ENCODE measurements at places on chromosomes 5 and 9.

DNA sequence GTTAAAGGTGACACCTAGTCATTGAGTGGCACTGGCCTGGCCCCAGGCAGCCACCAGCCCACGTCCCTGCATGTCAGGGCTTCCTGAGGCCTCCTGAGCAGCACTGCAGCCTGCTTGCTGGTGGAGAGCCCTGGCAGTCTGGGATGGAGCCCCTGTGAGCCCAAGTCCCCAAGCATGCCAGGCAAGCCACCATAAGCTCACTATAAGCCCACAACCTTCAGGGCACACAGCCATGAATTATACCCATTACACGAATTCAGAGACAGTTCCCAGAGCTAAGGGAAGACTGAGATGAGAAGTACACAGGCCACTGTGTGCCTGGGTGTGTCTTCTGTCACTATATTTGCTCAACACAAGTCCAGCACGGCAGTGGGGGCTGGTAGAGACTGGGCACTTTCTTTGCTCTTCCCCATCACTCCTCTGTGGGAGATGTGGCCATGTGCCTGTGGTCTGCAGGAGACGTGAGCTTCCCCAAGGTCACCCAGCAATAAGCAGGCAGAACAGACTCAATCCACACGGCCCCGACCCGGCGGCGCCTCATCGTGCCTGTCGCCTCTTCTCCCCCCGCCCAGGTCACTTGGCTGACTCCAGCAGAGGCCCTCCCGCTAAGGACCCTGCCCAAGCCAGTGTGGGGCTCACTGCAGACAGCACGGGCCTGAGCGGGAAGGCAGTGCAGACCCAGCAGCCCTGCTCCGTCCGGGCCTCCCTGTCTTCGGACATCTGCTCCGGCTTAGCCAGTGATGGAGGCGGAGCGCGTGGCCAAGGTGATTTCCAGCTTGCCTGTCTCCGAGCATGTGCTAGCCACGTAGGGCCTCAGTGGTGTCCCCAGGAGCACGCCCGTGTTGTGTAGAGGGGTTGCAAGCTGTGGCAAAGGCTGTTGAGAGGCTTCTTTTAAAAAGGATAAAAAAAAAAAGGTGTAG lies 114.8 kb downstream of the WNK2 start:
- no peak for DNase-seq

GRCh38 chr5:31573494-31574142 lies 41.5 kb downstream of the C5orf22 start:
- no peak for DNase-seq

- DNase-seq, result no peak
Observed at GRCh38 chr5:80822640-80823039, 137.5 kb upstream of the RASGRF2 start.

DNA sequence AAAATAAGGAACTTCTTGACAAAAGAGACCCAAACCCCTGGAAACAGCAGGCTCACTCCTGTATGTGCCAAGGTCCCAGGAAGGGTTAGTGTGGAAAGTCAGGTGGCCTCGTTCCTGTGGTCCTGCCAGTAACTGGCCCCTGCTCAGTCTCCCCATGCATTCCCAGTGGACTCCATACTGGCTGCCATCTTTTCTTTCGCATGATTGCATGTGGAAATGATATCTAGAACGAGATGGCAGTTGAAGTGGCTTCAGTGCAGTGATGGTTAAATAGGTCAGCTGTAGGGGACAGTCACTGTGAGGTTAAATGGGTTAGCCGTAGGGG lies 30.4 kb downstream of the AHRR start:
- no peak for DNase-seq

DNA sequence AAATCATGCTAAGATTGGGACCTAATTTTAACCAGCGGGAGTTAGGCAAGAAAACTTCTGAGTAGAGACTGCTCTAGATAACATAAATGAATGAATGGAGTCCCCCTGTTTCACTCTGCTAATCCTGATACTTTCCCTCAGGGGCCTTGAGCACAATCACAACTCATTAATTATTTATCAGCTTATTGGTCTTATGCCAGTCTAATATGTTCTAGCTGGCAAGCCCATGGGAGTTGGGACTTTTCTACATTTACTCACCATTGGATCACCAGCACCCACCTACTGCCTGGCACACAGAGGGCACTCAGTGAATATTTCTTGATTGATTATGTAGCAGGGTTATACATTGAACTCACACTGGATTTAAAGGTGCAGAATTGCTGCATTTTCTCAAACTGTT lies 13.5 kb upstream of the TMED7 start:
- DNase-seq, result no peak

DNA sequence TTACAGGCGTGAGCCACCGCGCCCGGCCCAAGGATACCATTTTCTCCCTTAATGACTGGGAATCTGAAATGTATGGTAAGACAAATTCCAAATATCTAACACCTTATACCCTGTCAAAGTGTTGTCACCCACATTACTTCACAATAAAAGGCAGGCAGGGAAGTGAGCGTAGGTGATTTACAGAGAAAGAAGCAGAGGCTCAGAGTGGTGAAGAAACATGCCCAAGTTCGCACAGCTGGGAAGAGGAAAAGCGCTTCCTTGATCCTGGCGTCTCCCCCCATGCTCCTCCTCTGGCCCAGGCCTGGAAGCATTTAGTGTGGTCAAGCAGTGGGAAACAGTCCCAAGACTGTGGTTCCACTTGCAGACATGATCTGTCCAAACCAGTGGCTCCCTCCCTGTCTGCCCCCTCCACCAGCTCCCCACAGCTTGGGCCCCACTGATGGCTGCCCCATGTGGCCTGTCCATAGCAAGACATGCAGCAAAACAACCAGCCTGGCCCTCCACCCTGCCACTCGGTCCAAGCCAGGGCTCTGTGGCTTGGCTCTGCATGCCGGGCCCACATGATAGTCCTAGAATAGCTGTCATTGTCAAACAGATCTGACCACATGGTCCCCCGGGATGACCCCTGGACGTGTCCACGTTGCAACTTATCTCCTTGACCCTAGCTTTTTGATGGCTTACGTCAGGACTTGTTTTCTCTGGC lies 107.2 kb downstream of the TTLL11 start:
- no peak for DNase-seq

- peak; percentile 38 for DNase-seq
Observed at GRCh38 chr9:35232867-35233544, 71.2 kb downstream of the UNC13B start.

GRCh38 chr5:180792287-180792964 lies 10.2 kb downstream of the MGAT1 start:
- no peak for DNase-seq

GRCh38 chr5:132176521-132176945 lies 51.1 kb downstream of the P4HA2 start:
- no peak for DNase-seq

GRCh38 chr5:173532689-173533250 lies 83.7 kb downstream of the BOD1 start:
- no peak for DNase-seq

- DNase-seq, result no peak
Observed at GRCh38 chr5:89397096-89397495, 514.1 kb upstream of the MEF2C start.

- DNase-seq, result no peak
Observed at GRCh38 chr5:109743770-109744212, 54.1 kb downstream of the MAN2A1 start.

DNA sequence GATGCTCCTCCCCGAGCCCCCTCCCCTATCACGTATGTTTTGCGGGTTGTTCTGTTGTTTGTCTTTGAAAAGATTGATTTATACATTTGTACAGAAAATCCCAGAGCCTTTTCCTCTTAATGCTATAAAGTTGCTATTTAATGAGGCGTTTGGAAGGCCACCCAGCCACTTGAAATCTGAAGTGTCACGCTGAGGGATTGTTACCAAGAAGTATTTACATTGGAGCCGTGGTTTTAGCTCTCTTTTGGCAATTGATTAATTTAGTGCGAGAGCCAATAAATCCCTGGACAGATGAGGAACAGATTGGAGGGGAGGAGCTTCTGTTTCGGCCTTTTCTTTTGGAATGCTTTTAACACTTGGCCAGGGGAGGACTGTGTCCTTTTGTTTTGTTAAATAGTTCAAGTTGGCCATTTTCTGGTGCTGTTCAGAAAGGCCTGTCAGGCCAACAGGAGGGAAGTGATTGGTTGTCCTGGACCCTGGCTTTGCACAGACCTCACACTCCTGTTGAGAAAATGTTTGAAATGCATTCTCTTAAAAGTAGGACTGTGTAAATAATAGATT lies 250.2 kb downstream of the PDZD2 start:
- no peak for DNase-seq

GRCh38 chr5:2258861-2259260 lies 376.1 kb upstream of the IRX4 start:
- no peak for DNase-seq

- DNase-seq, result no peak
Observed at GRCh38 chr9:125913551-125913950, 166.4 kb downstream of the PBX3 start.

DNA sequence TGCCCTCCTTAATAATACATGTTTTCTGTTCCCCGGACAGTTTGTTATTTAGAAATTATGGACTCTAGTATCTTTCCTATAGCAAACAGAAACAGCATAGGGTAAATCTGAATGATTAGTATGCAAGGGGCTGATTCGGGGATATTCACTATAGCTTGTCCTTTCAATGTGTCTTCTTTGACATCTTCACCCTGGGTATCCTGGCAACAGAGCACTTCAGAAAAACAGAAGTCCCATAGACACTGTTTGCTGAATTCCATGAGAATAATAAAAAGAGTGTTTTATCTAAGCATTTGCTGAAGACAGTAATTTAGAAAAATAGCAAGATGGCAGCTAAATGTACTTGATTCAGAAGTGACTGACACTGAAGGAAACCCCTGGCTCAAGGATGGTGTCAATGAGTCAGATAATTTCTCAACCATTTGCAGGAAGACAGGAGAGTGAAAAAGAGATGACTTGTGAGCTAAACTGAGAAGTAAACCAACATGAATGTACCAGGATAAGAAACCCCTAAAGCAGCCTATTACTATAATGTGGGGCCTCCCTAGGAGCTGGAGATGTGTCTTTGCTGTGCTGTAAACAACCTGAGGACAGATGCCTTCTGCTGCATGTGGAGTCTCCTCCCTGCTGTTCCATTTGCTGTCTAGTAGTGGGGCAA lies 246.2 kb downstream of the MAN2A1 start:
- DNase-seq, result no peak

DNA sequence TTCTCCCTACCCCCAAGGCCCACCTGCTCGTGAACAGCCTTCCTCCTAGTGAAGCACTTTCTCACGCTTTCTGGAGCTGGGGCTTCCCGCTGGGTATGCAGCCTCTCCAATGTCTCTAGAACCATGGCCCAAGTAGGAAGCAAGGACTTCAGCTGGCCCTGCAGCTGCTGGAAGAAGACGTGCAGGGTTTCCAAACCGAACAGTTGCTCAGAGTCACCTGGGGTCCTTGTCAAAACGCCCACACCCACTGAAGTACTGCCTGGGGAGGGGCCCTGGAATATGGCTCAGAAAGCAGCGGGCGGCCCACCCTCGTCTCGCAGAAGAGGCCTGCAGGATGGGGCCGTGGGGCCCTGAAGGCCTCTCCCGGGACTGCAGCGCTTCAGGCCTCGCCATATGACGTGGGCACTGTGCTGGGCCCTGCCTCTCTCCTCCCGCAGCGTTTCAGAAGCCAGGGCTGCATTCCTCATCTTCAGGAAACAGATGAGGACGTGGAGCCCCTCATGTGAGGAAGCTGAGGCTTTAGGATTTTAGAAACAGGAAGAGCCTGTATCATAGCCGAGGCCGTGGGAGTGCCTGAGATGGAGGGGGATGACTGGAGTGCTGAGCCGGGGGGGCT lies 116.0 kb upstream of the LMX1B start:
- DNase-seq, result no peak

GRCh38 chr9:103928442-103928841 lies 165.7 kb upstream of the SMC2 start:
- no peak for DNase-seq

DNA sequence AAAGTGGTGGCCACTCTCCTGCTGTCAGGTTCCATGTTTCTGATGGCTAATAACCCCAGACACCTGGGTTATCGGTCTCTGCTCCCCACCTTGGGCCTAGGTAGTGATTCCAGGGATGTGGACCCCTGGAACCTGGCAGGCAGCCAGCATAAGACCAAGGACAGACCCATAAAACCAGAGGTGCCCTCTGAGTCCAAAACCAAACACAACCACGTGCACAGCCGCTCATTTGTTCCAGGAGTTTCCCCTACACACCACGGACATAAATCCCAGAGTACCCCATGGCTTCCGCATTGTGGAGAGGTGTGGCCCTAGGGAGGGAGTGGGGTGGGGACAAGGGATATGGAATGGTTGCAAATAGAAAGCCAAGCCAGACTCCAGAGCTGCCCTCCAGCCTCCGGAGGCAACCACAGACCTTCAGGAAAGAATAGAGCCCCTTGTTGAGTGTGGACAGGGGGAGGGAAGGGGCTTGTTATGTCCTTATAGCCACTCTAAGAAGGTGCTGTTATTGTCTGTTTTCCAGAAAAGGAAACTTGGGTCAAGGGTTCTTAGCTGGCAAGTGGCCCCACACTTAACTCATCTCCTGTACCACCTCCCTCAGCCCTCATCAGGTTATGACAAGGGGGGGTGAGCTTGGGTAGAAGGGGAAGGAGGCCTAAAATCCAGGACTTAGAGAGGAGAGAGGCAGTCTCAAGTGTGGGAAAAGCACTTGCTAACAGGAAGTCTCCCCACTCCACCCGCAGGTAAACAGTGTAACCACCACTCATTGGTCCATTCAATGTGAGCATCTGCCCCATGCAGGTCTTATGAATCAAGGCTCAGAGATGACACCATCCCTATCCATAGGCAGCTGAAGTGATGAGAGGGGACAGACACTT lies 23.6 kb upstream of the CYSTM1 start:
- DNase-seq, result peak; percentile 69

DNA sequence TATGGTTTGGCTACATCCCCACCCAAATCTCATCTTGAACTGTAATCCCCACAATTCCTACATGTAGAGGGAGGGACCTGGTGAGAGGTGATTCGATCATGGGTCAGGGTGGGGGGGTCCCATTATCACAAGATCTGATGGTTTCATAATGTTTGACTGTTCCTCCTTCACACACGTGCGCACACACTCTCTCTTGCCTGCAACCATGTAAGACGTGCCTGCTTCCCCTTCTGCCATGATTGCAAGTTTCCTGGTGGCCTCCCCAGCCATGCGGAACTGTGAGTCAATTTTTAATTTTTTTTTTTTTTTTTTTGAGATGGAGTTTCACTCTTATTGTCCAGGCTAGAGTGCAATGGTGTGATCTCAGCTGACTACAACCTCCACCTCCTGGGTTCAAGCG lies 27.0 kb downstream of the FAM169A start:
- DNase-seq, result no peak

- no peak for DNase-seq
Observed at GRCh38 chr9:124202447-124202971, 55.2 kb upstream of the NEK6 start.

DNA sequence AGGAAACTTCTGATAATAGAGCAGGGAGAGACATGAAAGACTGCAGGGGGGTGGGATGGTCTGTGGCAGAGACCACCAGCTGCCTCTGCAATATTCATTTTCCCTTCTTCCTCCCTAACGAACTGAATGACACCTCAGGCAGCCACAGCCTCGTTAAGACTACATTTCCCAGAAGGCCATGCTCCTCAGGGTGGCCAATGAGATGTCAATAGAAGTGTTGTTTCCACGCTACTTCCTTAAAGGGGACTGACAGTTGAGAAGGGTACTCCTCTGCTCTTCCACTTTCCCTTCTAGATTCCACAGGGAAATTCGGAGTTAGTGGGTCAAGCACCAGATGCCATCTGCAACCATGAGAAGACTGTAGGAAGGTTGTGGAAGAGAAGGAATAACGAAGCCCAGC lies 52.0 kb upstream of the DAPK1 start:
- no peak for DNase-seq

- no peak for DNase-seq
Observed at GRCh38 chr9:80320480-80320879, 748.7 kb downstream of the TLE4 start.
